SJCRH30 (cell line): ENCODE measurements at places on chromosomes 16 and 17. TPM values are rescaled to one million over a fixed set of nuclear protein-coding genes. Genes with fewer than 3 reads are reported as not detected.

GRCh38 chr16:79229361-79229760, 371.2 kb downstream of the MAF start:
- DNase-seq = no peak

DNA sequence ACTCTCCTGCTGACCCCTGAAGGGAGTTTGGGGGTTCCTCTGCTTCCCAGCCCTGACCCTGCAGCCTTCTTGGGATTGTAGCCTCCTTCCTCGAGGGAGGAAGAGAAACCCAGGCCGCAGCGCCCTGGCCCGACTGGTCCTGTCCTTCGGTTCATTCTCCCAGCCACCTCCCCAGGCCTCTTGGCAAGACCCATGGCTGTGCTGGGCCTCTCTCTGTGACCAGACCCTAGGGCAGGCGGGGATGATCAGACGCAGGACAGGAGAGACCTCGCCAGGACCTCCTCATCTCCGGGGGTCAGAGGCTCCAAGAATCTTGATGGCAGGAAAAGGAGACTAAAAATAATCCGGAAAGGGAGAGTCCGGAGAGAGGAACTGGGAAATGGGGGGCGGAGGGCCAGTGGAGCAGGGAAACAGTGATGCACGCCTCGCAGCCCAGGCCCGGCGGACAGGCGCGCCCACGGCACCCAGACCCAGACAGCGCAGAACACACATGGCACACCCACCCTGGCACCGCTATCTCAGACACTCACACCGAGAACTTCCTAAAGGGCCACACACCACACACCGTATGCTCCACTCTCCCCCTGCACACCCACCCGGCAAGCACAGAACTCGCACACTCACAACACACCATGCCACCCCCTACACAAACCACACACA, 1.2 kb downstream of the ARHGEF15 start:
- DNase-seq = no peak

- no peak for DNase-seq
Measured at GRCh38 chr17:74451557-74451956, 14.9 kb upstream of the CD300A start.

DNA sequence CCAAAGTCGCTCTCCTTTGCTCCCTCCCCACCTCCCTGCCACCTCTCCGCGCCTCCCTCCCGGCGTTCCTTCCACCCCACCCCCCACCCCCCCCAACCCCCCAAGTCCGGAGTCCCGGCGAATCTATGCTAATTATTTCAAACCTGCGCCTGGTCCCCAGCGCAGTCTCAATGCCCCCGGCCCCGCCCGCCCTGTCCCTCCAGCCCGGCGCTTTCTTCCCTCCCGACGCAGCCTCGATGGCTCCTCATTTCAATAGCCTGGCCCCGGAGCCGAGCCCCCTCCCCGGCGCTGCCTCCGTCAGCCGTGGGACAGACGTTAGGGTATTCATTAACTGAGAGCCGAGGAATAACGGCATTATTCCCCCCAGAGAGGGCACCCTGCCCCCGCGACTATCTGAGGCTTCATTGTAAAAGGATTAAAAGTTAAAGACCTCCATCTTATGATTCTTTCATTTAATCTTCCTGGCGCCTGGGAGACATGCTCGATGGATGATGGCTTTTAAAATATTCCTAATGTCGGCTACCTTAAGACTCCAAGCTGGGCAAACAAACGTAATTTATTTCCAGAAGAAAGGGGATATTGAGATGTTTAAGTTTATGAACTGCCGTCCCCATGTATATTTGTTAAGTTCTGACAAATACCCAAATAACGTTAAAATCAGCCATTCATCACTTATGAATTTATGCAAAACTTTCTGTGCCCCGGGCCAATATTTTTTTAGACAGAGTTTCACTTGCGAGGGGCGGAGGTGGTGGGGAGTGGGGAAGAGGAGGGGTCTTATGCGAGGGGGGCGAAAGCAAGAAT, 3.4 kb downstream of the NOG start:
- DNase-seq = peak; percentile 82

GRCh38 chr17:15648386-15648785, 28.9 kb upstream of the FBXW10B start:
- peak; percentile 16 for DNase-seq

GRCh38 chr16:78485188-78485916, 385.9 kb downstream of the WWOX start:
- no peak for DNase-seq

DNA sequence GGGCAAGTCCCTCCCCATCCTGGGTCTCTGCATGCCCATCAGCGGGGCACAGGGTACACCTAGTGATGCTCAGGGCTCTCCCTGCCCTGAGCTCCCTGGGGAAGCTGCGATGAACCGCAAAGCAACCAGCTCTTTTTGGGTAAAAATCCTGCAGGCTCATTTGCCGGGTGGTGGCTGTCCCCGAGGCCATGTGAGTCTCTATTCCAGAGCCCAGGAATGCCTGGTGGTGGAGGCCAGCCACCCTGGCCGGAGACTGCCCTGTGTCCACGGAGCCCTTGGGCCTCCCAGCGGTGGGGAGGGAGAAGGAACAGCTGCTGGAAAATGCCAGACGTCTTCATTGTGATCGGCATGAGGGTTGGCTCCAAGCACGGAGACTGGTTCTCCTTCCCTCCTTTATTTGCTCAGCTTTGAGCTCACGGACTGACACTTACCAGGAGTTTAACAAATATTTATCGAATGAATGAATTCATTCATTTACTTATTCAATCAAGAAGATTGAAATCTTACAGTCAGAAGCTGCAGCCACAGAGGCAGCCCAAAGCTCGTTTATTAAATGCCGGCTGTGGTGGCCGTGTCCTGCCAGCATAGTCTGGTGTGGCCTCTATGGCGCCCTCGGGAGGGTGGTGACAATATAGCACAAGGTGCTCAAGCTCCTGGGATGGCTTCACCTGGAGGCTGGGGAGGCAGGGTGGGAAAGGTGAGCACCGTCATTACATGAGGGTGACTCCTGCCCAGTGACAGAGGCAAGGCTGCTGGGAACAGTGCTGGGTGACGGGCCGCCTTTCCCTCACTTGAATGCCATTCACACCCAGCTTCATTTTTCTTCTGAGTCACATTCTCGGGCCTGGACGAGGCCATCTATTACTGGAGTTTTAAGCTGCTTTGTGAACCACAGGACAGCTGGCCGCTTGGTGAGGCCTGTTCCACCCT, 31.1 kb upstream of the JPH3 start:
- DNase-seq = peak; percentile 42

DNA sequence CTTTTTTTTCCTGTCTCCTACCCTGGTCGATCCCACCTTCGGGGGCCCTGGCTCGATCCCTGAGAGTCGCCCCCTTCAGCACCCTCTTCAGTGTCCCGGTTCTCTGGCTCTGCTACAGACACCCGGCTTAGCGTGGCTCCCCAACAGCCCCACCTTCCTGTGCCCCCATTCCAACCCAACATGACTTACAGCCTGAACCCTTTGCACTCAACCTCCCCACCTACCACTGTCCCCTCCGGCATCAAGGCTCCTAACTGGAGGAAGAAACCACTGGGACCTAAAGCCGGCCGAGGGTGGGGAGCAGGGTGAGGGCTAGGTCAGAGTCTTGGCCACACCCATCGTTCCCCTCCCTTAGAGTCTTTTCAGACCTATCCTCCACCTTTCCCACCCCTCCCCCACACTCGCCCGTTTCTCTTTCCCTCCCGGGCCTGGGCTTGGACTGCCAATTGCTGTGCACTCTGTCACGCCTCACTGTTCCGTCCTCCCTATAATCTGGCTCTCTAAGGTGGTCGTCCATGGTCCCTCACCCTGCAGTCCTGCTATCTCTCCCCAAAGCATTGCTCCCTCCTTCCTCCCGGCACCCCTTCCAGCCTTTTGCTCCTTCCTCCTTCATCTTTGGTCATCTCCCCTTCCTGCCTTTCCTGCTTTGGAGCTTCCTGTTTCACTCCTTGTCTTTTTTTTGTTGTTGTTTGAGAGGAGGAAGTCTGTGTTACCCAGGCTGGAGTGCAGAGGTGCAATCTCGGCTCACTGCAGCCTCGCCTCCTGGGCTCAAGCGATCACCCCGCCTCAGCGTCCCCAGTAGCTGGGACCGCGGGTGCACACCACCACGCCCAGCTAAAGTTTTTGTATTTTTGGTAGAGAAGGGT, 890 bp upstream of the CLDN7 start:
- no peak for DNase-seq

DNA sequence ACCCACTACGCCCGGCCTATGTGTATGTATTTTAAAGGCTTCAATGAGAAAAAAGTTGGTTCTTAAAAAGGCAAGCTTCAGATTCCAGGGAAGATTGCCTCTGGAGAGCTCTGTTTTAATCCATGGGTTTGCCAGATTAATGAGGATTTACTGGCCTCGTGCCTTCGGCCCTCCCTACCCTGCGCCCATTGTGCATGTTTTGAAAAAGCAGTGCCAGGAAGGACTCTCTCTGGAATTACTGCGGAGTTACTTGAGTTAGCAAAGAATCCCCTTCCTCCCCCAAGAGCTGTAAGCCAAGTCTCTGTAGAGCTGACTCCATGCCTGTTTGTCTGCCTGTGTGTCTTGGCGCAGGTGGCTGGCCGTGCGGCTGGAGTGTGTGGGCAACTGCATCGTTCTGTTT, 98.9 kb downstream of the ABCC6 start:
- no peak for DNase-seq

DNA sequence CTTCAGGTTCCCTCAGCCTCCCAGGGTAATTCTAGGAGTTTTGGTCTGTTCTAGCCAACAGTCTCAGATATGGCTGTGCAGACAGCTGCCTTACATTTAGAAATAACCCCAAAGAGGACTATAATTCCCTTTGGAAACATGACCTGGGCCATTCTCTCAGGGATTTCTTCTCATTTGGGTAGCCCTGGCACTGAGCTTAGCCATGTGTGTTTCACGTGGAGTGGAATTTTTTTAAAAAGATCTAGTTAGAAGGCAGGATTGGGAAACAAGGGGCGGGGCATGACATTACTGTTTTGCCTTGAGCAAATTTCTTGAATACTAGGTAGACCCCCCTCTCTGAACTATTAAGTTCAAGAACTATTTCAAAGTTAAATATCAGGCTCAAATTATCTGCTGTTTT, 29.6 kb upstream of the MRC2 start:
- DNase-seq = no peak

GRCh38 chr17:65401561-65401960, 159.9 kb downstream of the AXIN2 start:
- DNase-seq = no peak

- DNase-seq = no peak
Measured at GRCh38 chr17:66518108-66518507, 215.7 kb downstream of the PRKCA start.

DNA sequence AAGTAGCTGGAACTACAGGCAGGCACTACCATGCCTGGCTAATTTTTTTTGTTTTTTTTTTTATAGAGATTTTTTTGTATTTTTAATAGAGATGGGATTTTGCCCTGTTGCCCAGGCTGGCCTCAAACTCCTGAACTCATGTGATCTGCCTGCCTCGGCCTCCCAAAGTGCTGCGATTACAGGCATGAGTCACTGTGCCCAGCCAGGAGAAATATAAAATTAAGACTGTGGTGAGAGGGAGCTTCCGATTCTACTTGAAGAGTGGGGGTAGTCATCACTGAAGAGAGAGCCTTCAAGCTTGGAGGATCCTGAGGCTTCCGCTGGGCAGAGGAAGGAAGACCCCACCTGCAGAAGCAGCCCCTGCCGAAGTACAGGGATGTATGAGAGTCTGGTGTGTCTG, 34.4 kb upstream of the RGS9 start:
- no peak for DNase-seq

GRCh38 chr17:60141111-60142018, 8.4 kb upstream of the CA4 start:
- no peak for DNase-seq

- no peak for DNase-seq
Measured at GRCh38 chr16:81004646-81005353, 1.9 kb downstream of the CMC2 start.

GRCh38 chr16:47129755-47130435, 13.8 kb downstream of the NETO2 start:
- no peak for DNase-seq

GRCh38 chr16:10616756-10617640, 36.6 kb upstream of the EMP2 start:
- peak; percentile 76 for DNase-seq

GRCh38 chr16:10136916-10137315, 45.3 kb downstream of the GRIN2A start:
- no peak for DNase-seq

DNA sequence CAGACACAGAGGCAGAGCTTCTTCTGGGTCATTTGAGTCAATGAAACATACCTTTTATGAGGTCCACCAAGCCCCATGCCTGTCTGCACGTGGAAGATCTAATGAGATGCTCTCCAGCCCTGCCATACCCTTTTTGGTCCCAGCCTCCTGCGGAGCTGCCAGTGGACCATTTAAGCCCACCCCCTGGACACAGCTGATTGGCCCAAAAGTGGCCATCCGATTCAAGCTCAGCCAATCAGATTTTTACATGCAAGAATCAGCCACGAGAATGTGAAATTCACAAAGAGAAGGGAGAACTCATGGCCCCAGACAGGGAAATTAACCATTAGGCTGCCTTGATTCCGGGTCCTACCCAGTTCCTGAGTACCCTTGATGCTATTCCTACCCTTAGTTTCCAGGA, 231.0 kb upstream of the EEF2KMT start:
- DNase-seq = no peak

- no peak for DNase-seq
Measured at GRCh38 chr16:18800293-18800692, 1.1 kb downstream of the ARL6IP1 start.

GRCh38 chr17:77126519-77126918, 14.2 kb upstream of the SEC14L1 start:
- no peak for DNase-seq

- no peak for DNase-seq
Measured at GRCh38 chr17:79080349-79080748, 5.7 kb downstream of the ENGASE start.

DNA sequence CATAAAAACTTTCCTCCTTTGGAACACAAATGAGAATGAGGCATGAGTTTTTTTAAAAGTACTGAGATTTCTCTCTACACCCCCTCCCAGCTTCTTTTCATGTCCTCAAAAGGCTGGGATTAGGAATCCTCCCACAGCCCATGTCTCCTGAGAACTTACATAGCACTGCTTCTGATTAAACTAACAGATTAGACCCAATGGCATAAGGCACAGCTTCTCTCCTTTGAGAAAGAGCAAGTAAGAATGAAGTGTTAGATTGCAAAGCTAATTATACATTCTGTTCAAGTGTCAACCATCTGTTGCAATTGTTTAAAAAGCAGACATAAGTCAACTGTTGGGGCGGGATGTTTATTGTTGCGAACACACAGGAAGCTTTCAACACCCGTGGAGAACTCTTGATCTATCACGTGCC, 715.1 kb downstream of the CDH11 start:
- DNase-seq = peak; percentile 46

The KRTAP4-3 gene
- not detected in 2 replicates for total RNA-seq

The CD300E gene
- 0.22 TPM in 1 of 2 replicates, not detected in the other for total RNA-seq

The SLC13A2 gene
- total RNA-seq = not detected in 2 replicates

The GP1BA gene
- total RNA-seq = not detected in 2 replicates

The ELAC2 gene
- 187 and 208 TPM in 2 replicates for total RNA-seq

The CX3CL1 gene
- 0.38 and 0.69 TPM in 2 replicates for total RNA-seq

The BRIP1 gene
- total RNA-seq = 34.1 and 38.4 TPM in 2 replicates

The ADAM11 gene
- total RNA-seq = 0.73 and 0.79 TPM in 2 replicates

The BCO1 gene
- total RNA-seq = not detected in 2 replicates

The NPB gene
- total RNA-seq = 3.8 and 4.9 TPM in 2 replicates
